ENCODE measurements at places on chromosomes 13 and 19.

DNA sequence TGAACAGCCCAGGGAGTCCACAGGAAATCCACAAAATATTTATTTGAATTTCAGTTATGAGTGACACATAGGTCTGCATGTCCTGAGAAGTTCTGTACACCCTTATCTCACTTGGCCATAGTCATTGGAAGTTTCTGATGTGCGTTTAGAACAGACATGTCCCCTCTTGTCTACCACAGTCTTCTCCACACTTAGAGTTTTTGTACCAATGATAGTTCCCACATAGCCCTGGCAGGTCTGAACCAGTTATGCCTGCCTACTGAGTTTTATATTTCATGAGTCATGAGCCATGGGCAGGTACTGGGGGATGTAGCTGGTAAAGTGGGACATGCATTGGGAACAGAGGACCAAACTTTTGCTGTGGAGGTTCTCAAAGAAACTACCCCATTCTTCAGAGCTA is 11.3 kb downstream of the ZNF132 start:
- DNase-seq: no peak

- DNase-seq: no peak
Observed at GRCh38 chr13:46150134-46150693, 31.8 kb downstream of the LCP1 start.

- DNase-seq: no peak
Observed at GRCh38 chr19:30102666-30103065, 160.6 kb downstream of the URI1 start.

DNA sequence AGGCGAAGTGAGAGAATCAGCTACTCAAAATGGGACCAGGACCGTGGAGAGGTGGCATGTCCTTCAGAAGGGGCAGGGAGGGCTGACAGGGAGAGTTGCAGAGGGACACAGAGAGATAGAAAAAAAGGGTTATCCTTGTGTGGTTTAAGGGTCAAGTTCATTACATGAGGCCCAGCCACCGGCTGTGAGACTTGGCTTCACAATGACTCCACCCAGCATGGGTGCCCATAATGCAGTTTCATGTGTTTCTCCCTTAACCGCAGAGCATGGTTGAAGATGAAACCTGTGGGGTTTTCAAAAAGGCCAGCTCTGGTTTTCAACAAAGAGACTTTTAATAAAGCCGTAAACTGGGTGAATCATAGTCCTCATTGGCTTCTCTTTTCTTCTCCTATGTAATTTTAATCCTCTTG is 164.6 kb downstream of the KLF5 start:
- no peak for DNase-seq

DNA sequence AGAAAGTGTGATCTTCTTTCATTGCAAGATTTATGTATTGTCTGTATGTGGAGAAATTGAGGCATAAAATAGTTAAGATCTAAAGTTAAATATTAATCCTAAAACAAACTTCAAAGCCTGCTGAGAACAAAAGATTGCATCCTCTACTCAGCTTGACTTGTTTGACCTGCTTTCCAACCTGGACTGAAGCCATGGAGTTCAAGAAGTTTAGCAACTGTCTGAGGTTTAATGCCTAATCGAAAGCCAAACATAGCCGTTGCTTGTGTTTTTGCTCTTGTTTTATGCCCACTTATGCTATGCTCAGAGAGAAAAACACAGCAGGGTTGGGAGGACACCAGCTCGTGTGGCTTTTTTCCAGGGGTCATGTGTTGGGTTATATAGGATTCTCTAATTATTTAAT is 135.6 kb downstream of the NUFIP1 start:
- no peak for DNase-seq

- no peak for DNase-seq
Observed at GRCh38 chr19:53881482-53882390, at the start of gene PRKCG. Gene PRKCG (plus strand): TSS chr19:53882197. CDS start chr19:53882495, 298 bp downstream.

GRCh38 chr13:39565036-39565949 is 37.7 kb downstream of the LHFPL6 start:
- DNase-seq: no peak

- peak; percentile 24 for DNase-seq
Observed at GRCh38 chr13:57787058-57787791, 155.7 kb downstream of the PCDH17 start.

DNA sequence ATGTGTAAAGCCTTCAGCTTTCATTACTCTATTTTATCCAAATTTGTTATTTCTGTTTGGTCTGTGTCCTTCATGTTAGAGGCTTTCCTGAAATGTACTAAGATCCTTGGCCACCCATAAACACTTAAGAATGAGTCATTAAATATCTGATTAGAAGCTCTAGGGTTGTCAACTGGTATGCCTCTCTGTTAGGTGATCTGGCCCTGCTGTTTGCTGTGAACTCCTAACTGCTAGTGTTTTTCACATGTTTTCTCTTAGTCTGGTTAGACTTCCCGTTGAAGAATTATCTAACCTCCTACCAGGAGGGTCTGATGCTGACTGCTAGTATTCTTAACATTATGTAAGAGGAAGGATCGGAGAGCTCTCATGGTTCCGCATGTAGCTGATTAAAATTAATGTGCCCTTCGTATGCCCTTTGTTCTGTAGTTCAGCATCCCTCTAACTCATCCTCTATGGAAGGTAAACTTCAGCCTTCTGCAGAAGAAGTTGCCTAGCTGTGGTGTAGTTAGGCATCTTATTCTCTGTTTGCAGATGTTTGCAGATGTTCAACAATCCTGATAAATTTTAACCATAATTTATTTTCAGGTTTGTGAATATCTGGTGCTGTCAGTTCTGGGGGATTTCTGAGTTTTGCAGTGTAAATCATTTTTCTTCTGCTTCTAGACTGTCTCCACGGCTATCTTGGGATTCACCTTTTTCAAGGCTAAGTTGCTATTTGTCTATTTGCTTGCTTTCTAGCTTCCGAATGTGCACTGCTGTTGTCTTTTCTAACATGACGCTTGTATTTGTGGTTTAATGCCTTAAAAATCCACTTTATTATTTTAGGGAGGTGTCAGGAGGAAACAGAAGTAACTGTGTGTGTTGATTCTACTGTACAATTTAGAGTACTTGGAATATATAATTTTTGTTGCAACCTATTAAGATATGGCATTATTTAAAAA is 207.2 kb upstream of the SPRY2 start:
- DNase-seq: no peak

DNA sequence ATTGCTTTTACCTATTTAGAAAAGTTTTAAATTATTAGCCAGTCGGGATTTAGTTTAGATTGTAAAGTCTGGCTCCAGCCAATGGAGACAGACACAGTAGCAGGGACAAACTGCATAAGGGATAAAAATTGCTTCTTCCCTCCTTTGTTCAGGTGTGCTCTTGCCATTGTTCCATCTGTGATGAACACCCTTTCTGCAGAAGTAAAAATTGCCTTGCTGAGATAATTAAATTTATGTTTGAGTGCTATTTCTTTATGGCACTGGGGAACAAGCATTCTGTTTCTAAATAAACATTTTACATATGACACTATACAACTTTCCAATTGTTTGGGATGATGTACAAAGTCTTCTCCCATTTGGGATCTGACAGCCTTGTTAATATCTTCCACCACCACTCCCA is 18.0 kb downstream of the OR7C2 start:
- no peak for DNase-seq

DNA sequence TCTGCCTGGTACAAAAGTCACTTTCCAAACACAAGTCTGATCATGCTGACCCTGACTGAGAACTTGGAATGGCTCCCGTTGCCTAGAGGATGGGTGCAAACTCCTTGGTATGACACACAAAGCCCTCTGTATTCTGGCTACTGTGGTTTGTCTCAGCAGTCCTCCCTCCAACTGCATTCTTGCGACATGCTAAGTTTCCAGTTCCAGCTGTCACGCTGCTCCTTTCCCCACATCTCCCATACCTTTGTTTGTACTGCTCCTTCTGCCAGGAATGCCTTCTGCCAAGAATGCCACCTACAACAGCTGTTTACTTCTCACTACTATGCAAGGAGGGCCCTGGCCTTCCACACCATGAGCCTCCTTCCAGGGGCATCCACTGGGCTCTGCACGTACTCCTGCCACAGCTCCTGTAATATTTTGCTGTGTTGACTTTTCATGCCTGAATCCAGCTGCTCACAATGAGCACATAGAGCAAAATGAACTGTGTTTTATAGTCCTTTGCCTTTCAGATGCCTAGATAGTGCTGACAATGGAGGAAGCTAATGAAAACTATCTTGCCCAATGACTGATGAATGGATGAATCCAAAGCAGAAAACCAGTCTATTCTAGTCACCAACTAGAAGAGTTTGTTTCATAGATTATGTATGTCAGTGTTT is 543.7 kb downstream of the EFNB2 start:
- no peak for DNase-seq

- DNase-seq: no peak
Observed at GRCh38 chr13:108249150-108249549, 20.4 kb upstream of the TNFSF13B start.

DNA sequence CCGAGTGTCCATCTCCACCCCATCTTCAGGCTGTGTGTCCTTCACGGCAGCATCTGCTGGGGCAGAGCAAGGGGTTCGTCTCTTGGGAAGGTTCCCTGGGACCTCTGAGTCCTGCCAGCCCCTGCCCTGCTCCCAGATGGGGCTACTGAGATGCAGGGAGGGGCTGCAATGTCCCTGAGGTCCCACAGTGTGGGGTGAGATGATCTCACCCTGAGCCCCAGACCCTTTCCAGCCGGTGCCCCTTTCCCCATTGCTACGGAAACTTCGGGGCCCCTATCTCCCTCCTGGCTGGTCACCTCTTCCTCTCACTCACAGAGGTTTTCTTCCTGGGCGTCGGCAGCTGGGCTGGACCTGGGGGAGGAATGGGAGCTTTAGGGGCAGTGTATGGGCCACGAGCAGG is 5.0 kb downstream of the LILRB2 start:
- no peak for DNase-seq

DNA sequence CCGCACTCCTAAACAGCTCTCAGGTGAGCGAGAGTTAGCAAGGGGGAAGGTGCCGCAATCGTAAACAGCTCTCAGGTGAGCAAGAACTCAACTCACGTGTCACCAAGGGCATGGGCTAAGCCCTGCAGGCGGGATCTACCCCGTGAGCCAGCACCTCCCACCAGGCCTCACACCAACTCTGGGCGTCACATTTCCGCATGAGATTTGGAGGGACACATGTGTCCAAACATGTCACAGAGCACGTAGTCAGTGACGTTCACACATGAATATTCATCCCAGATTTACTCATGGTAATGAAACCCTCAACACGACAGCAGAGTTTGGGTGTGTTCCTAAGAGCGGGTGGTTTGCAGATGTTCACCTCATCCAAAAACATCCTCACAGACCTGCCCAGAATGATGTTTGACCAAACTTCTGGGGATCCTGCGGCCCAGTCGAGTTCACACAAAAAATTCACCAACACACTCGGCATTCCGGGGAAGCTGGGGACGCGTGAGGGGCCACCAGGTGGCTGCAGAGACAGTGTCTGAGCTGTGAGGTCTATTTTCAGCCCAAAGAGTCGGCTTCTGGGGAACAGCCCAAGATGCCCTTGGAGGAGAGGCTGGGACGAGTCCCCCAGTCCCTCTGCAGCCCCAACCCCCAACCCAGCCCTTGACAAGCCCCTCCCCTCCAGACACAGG is 19.6 kb downstream of the C2CD4C start:
- no peak for DNase-seq

DNA sequence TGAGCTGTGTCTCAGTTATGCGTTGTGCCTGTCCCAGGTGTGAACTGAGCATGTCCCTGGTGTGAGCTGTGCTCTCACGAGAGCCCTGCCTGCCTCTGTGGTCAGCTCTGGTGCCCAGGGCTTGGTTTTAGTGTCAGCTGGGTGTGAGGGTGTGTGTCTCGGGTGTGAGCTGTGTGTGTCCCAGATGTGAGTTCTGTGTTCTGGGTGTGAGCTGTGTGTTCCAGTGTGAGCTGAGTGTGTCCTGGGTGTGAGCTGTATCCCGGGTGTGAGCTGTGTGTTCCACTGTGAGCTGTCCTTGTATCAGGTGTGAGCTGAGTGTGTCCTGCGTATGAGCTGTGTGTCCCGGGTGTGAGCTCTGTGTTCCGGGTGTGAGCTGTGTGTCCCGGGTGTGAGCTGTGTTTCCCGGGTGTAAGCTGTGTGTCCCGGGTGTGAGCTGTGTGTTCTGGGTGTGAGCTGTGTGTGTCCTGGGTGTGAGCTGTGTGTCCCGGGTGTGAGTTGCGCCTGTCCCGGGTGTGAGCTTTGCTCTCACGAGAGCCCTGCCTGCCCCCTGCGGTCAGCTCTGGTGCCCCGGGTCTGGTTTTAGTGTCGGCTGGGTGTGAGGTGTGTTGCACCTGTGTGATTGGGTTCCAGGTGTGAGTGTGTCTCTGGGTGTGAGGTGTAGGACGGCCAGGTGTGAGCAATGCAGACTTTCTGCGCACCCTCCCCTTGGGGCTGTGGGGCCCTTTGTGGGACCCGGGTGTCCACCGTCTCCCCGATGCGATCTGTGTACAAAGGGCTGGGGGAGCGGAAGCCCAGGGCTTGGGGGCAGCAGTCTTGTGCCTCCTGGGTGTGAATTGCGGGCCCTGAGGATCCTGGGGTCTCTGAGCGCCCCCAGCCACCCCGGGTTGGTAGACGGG is 7.1 kb upstream of the PEAK3 start:
- no peak for DNase-seq

- no peak for DNase-seq
Observed at GRCh38 chr19:42028304-42029216, 34.5 kb upstream of the ATP1A3 start.

- DNase-seq: no peak
Observed at GRCh38 chr13:49052813-49053212, 77.1 kb downstream of the FNDC3A start.

- DNase-seq: no peak
Observed at GRCh38 chr13:107104631-107105030, 536.7 kb upstream of the ARGLU1 start.

- DNase-seq: no peak
Observed at GRCh38 chr13:104837756-104838155, 1697.7 kb downstream of the EFNB2 start.

- DNase-seq: no peak
Observed at GRCh38 chr19:4208385-4209094, 20.8 kb upstream of the EBI3 start.

- DNase-seq: no peak
Observed at GRCh38 chr19:15954820-15955219, 6.0 kb downstream of the OR10H4 start.

DNA sequence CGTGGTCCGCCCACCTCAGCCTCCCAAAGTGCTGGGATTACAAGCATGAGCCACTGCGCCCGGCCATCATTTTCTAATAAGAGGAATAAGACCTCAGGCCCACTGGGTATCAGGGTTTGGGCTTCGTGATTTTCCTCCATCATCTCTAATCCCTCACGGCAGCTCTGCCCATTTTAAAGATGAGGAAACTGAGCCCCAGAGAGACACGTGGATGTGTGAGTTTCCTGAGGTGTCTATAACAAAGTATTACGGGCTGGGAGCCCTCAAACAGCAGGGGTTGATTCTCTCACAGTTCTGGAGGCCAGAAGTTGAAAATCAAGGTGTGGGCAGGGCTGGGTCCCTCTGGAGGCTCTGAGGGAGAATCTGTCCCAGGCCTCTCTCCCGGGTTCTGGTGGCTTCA is 33.7 kb downstream of the MYO9B start:
- no peak for DNase-seq

DNA sequence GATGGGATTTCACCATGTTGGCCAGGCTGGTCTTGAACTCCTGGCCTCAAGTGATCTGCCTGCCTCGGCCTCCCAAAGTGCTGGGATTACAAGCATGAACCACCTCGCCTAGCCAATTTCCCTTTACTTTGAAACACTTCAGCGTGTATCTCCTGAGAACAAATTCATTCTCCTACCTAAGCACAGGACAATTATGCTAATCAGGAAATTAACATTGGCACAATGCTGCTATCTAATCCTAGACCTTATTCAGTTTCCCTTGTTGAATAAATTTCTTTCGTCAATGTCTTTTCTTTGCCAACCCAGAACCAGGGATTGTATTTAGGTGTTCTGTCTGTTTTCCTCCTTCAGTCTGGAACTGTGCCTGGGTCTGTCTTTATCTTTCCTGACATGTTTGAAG is 67.8 kb downstream of the MAP4K1 start:
- DNase-seq: no peak

GRCh38 chr13:101925731-101926130 is 473.3 kb downstream of the ITGBL1 start:
- DNase-seq: no peak

Measured in NCI-H2029 treated with DMSO at 0.1 percent for 48 hours (cell line).